ENCODE measurements at places on chromosomes 2 and 18.

DNA sequence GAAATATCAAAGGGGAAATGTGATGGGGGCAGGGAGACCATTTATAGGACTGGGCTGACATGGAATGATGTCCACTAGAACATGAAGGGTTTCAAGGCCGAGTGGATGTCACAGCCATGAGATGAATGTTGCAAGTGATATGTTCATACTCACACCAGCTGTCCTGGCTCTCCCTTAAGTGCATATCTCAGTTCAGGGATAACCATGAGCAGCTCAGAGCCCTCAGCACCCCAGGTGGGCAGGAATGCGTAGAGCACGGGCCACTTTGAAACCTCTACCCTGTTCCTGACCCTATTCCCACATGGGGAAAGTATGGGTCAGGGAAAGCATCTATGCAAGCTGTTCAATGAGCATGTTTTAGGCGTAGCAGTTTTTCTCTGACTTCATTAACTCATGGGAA lies 12.4 kb upstream of the EML4 start:
- no peak for DNase-seq

GRCh38 chr2:236399409-236399808 lies 135.2 kb upstream of the ASB18 start:
- no peak for DNase-seq

DNA sequence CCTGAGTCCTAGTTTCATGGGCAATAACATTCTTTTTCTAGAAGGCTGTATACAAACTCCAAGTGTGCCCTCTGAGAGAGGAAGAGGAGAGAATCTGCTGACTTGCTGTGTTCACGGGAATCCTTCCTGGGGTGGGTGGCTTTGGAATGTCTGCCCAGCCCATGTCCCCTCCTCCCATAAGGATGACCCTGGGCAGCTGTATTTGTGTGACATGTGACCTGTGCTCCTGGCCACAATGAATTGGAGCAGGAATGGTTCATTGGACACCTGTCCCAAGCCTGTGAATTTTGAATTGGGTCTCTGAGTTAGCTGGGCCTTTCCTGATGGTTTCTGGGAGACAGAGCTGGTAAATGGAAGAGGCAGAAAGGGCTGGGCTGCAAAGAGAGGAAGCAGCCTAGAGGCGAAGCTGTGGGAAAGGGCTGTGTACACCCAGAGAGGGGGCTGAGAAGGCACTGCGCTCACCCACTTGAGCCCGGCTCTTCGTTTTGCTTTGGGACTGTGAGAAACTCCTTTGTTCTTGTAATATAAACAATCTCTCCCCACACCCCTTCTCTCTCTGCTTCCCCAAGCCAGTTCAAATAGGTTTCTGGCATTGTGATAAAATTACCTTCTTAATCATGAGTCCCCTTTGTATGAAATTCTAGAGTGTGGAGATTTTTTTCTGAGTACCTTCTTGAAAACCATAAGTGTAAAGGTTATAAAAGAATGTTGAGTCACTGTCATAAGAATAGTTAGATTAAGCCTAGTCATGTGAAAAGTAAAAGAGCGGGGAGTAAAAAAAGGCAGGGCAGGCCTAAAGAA lies 49.8 kb downstream of the SLC4A5 start:
- no peak for DNase-seq

GRCh38 chr2:74225698-74226459 lies 27.5 kb downstream of the MTHFD2 start:
- DNase-seq = no peak

GRCh38 chr2:216425008-216425787 lies 12.9 kb downstream of the SMARCAL1 start:
- DNase-seq = no peak

DNA sequence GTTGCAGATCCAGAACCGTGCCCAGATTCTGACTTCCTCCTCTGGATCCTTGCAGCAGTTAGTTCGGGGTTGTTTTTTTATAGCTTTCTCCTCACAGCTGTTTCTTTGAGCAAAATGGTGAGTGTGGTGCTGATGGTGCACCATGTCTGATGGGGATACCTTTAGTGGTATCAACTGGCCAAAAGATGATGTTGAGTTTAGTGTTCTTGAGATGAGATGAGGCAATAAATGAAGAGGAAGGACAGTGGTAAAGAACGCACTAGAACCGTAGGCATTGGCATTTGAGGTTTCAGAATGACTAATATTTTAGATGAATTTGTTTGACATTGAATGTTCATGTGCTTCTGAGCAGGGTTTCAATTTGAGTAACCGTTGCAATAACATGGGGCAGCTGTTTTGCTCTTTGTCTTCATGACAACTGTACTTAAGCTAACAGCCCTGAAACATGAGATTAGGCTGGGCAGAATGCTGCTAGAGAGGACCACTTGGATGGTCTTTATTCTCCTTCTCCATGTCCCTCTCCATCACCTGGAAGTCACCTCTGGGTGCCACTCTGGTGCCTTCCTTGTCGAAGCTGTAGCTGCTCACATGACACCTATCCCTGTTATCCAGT lies 3.9 kb downstream of the CTLA4 start:
- DNase-seq = no peak

DNA sequence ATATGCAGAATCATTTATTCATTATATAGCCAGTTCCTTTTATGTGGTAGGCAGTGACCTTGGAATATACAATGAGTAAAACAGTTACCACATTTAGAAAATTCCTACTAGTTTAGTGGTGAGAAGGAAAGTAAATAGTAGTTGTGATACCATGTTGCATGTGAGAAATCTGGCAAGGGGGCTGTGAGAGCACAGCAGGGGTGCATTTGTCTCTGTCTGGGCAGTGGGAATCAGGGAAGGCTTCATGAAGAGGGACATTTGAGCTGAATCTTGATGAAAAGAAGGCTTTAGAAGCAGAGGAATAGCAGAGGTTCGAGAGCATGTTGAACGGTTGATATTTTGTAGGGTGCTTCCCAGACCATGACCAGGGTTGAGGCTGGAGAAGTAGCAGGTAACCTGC lies 78.7 kb downstream of the RAB3GAP1 start:
- DNase-seq = no peak

GRCh38 chr18:24234850-24235418 lies 96.1 kb downstream of the CABYR start:
- no peak for DNase-seq

GRCh38 chr18:55247032-55247431 lies 287.8 kb upstream of the CCDC68 start:
- DNase-seq = no peak

- no peak for DNase-seq
These were observed 204.2 kb downstream of the TMEM247 start for GRCh38 chr2:46683541-46683940.

GRCh38 chr2:196177124-196177523 lies 5.7 kb upstream of the STK17B start:
- no peak for DNase-seq

DNA sequence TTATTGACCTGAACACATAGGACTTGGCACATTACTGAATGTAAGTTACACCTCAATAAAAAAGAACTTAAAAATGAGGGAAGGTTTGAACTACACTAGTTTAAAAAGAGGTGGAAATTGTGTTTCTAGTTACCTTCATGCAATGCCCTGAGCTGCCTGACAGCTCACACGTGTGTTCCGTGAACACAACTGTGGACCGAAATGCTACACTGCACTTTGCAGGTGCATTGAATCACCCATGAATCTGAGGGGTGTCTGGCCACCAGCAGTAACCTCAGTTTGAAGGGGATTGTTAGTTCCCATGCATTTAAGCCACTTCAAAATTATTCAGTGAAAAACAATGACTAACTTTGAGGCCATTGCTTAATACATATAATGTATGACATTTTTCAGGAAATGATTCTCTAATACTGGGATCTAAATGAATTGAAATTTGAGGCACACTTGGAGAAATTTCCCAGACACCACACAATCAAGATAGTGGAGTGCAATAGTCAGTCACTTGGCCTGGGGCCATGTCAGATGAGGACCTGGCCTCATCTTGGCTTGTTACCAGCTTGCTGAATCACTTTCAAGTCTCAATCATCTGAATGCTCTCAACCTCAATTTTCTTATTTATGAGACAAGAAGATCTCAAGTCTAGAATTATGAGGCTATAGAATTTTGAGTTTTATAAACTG lies 59.3 kb downstream of the MYL12B start:
- no peak for DNase-seq

DNA sequence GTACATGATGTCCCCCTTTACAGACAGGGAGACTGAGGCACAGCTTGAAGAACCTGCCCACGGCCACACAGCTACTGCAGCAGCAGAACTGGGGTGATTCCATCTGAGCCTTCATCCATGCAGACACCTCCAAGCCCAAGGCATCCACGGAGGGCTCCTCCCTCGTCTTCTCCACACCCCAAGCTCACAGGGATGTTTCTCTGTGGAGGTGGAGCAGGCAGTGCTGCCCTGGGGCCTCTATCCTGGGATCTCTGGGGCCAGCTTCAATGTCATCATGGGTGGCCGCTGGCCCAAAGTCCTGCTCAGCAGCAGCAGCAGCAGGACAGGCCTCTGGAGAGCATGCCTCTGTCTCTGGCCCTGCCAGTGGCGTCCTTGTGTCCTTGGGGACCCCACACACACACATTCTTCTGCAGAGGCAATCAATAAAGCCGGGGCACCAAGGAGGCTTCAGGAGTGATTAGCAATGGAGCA lies 31.2 kb downstream of the ADI1 start:
- no peak for DNase-seq

GRCh38 chr2:174760845-174761473 lies 3.3 kb downstream of the CHRNA1 start:
- no peak for DNase-seq
